ENCODE measurements at places on chromosomes 12 and 14.
A peak's percentile ranks its signal among the peaks of the same experiment; 100 is the strongest.

GRCh38 chr12:21350975-21351374 lies 16.3 kb upstream of the SLCO1A2 start:
- DNase-seq: no peak

DNA sequence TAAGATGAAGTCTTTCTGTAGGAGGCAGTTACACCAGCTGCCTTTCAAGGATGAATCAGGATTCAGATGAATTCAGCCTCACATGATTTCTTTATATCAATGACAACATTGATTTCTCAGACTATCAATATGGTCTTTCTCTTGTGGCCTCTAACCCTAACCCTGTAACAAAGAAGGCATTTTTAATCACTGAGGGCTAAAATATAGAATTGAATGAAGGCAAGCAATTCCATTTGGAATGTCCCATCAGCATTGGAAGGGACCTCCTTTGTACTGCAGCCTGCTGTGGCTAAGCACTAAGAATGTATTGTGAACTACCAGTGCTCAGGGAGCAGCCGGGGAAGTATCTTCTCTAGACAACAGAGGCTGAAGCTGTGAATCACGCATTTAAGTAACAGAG lies 90.6 kb upstream of the FRMD6 start:
- DNase-seq: no peak

GRCh38 chr12:95437565-95437964 lies 36.4 kb upstream of the METAP2 start:
- no peak for DNase-seq

- DNase-seq: no peak
Observed at GRCh38 chr12:104603545-104603973, 146.8 kb downstream of the CHST11 start.

DNA sequence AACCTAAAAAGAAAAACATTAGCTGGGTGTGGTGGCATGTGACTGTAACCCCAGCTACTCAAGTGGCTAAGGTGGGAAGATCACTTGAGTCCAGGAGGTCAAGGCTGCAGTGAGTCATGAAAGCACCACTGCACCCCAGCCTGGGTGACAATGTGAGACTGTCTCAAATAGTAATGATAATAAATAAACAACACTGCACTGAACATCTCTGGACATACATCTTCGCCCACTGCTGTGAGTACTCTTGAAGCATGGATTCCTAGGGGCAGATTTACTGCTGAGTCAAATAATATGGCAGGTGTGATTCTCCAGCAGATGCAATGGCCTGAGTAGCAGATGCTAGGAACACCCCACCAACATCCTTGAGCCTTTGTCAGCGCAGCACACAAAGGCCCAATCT lies 23.6 kb downstream of the ABCB9 start:
- DNase-seq: no peak

GRCh38 chr12:72035625-72036024 lies 97.0 kb downstream of the TPH2 start:
- DNase-seq: no peak

DNA sequence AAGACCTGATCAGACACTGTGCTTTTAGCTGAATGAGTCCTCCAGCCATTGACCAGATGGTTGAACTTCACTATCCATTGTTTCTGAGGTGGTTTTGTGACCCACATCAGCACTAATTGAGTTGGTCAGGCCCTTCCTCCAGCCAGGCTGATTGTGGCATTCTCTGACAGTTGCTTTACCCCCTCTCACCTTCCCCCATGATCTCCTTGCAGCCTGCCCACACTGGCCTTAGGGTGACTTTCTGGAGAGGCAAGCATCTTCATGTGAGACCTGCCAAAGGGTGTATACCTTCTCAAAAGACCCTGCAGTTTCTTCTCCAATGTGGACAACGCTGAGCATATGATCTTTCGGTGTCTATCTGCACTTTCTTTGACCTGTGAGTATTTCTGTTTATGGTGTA lies 83.9 kb downstream of the GPATCH2L start:
- no peak for DNase-seq

- DNase-seq: no peak
Observed at GRCh38 chr14:31770271-31770670, 209.1 kb downstream of the NUBPL start.

- DNase-seq: peak; percentile 16
Observed at GRCh38 chr12:93563807-93564538, 8.5 kb upstream of the SOCS2 start.

DNA sequence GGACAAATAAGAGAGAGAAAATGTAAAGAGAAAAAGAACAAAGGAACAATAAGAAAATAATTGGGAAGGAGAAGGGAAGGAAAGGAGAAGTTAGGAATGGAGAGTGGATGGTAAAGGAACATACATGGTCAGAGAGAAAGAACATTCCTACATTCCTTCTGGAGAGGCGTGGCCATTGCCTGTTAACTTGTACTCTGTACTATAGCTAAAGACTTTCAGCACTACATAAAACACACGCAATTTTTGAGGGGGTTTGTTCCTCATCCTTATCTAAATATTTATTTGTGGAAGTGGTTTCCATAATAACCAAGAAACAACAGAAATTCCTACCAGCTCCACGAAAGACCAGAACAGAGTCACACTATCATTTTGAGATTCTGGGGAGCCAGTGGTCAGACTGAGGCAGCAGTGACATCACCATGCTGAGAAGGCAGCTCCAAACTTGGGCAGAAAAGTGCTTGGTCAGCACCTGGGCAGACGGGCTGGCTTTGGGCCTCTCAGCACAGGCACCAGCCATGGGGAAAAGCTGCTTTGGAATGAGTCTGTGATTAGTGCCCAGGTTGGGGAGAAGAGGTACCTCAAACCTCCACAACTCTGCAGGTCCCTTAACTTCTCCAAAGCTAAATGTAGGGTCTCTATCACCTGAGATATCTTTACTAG lies 125.9 kb upstream of the NTF3 start:
- DNase-seq: no peak

- DNase-seq: no peak
Observed at GRCh38 chr14:55973285-55973800, 144.9 kb upstream of the PELI2 start.
